ENCODE measurements at places on chromosomes 1 and 21. TPM values are rescaled to one million over a fixed set of nuclear protein-coding genes. Genes with fewer than 3 reads are reported as not detected.

DNA sequence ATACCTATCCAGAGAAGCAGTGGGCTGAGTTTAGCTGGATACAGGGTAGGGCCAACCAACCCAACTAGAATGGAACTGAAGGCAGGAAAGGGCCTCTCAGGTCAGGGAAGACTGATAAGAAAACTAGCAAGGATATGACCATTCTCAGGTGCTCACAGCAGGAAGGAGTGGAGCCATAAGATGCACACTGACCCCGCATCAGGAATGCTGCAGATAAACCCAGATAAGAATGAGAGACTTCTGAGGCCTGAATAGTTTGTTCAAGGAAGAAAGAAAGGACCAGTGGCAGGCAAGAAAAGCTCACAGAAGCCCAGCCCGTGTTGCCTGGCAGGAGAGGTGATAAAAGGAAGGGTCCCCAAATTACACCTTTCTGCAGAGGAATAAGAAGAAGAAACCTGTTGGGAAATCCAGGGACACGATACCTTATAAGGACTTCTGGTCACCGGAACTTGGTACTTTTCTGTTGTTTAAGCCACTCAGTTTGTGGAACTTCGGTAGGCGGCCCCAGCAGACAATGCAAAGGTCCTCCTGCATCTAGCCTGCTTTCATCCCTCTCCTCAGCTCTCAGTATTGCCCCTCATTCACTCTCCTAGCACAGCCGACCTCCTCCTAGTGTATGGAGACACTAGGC is 58.9 kb downstream of the ATP1A1 start:
- no peak for DNase-seq

GRCh38 chr1:64608005-64608650 is 136.7 kb upstream of the RAVER2 start:
- peak; percentile 49 for DNase-seq

DNA sequence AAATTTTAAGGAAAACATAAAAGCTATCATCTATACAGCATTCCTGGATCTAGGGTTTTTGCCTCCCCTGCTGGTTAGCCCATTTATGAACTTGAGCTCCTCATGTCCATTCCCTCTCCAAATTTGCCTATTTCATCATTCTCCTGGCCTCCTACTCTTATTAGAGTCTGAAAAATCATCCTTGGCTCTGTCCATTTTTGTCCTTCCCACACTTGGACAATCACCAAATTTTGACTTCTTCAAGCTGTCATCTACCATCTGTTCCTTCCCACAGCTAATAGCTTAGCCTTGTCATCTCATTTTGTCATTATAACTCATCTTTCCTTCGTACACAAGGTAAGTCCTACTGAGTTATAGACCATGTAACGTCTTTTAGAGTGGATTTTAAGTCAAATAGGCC is 2.2 kb upstream of the HENMT1 start:
- no peak for DNase-seq

- no peak for DNase-seq
Measured at GRCh38 chr1:110348771-110349170, 9.6 kb downstream of the RBM15 start.

- no peak for DNase-seq
Measured at GRCh38 chr1:220019071-220019470, 27.2 kb downstream of the EPRS1 start.

GRCh38 chr1:224498574-224499170 is 64.1 kb upstream of the WDR26 start:
- peak; percentile 76 for DNase-seq

GRCh38 chr1:46630719-46631118 is 14.1 kb upstream of the MOB3C start:
- DNase-seq, result no peak

DNA sequence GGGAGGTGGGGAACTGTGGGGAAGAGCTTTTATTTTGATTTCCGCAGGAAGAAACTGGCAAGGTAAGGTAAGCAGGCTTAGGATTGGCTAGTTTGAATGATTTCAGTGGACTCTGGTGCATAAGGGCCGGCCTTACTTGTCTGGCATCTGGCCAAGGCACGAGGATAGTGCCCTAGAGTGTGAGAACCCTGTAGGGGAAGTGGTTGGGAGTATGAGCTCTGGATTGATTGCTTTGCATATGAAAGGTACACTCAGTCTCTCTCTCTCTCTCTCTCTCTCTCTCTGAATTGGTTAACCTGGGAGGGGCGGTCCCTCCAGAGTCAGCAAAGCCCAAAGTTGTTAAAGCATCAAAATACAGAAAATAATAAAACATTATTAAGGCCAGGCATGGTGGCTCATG is 463.0 kb downstream of the SIPA1L2 start:
- DNase-seq, result no peak

DNA sequence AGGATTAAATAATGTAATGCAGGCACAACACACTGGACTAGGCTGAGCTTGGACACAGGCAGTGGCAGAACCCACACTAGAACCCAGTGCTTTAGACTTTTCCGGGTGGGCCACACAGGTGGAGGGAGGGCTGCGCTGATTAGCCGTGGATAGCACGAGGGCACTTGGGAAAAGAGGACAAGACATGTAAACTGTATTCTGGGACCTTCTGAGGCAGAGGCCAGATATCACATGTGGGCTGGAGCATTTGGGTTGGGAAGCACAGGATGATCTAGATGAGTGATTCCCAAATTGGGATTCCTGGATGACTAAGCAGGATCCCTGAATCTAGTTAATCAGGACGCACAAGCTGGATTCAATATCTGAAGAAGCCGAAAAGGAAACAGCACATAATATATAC is 20.3 kb upstream of the A3GALT2 start:
- DNase-seq, result no peak

GRCh38 chr21:40622531-40622930 is 224.4 kb downstream of the DSCAM start:
- no peak for DNase-seq

DNA sequence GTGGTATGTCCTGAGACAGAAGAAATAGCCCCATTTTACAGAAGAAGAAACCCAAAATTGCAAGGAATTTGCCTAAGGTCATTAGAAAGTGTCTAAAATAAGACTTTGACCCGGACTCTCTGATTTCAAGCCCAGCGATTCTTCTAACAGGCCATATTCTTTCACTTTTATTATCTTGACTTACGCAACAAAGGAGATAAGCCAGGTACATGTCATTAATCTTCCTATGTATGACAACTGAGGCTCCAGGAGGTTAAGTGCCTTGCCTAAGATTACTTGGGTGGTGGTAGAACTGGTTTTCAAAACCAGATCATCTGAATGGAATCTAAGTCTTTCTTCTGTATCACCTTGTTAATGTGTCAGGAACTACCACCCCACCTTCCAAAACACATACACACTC is 124.3 kb downstream of the PBX1 start:
- no peak for DNase-seq

DNA sequence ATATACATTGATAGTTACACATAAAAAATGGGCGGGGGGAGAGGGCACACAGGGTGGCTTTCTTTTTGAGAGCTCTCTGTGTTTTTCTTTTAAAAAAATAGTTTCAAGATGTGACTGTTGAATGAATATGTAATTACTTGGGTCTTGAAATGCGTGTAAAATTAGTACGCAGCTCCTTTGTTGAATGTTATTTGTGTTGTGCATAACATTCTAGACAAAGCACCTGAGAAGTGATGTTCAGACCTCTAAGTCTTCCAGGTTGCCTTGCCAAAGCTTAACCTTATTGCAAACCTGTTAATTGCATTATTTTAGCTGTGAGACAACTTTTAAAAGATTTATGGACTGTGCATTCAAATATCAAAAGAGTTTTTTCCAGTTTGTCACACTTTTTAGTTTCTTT is 5.4 kb downstream of the PBX1 start:
- DNase-seq, result no peak

DNA sequence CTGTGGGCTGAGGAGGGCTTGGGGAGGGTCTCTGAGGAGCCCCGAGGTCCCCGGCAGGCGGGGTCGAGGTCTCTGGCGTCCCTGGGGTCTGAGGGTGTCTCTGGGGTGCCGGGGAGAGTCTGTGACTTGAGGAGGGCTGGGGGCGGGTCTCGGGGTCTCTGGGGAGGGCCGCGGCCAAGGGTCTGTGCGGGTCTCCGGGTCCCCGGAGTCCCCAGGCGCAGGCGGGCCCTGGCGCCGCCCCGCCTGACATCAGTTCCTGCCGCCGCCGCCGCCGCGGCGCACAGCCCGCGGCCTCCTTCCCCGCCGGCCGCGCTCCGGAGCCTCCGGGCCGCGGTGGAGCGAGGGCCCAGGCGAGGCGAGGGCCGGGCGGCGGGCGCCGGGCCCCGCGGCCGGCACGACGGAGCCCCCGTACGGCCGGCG is at the start of gene PLEKHM2:
PLEKHM2 (plus strand) TSS at position 279 of the 420 bp plus-strand sequence. CDS start 239 bp downstream, outside the sequence.
- DNase-seq, result peak; percentile 35

GRCh38 chr1:204409836-204410687 is 1.6 kb downstream of the PPP1R15B start:
- DNase-seq, result no peak

DNA sequence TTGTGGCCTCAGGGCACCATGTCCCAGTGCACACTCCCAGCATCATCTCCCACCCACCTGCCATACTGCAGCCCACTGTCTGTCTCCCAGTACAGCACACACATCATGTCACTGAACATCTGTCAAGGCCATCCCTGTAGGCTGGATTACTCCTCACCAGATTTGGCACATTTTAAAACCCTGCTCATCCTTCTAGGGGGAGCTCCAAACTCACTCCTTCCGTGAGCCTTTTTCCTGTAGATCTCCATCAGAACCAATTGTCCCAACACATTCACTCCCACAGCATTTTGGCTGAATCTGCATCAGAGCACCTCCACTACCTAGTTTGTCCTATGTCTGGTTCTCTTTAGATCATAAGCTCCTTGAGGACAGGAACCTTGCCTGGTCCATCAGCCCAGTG is 58.6 kb upstream of the GRIK3 start:
- no peak for DNase-seq

GRCh38 chr1:225694151-225694603 is 41.3 kb upstream of the ENAH start:
- peak; percentile 56 for DNase-seq

- no peak for DNase-seq
Measured at GRCh38 chr1:188715566-188715965, 1762.1 kb downstream of the BRINP3 start.

DNA sequence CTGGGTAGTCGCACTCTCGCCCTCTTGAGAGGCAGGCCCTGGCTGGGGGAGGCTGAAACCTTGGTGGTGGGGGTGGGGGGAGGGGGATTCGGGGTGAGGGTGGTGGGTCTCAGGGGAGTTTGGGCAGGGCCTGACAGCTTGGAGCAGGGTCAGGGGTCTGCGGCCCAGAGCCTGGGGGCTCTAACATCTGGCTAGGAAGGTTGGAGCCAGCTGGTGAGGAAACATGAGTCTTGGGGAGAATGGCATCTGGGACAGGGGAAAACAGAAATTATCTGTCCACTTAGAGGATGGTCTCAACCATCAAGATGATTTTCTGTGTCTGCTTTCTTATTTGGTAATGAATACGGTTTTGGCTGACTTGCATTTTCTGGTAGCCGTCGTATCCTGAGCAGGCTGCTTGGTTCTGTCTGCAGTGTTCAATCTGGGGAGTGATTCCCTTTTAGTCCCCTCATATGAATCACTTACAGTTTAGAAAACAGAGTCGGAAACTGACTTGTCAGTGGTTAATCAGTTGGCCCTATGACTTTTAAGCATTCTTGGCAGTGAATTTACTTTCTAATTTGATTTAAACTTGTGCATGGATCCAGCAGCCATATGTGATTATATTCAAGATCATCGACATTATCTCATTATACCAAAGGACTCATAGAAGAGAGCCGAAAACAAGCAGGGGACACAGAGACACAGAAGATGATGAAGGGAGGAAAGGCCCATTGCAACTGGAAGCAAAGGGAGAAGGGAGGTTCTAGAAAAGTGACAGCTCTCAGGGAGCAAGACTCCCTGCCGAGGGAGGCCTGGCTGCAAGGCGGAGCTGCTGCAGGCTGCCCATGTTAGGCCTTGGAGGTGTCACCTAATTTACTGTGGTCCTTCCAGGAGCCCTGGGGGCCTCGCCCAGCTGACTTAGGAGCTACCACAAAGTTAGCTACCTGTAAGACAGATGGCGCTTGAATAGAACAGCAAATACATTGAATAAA is 237.6 kb downstream of the SDCCAG8 start:
- peak; percentile 61 for DNase-seq

DNA sequence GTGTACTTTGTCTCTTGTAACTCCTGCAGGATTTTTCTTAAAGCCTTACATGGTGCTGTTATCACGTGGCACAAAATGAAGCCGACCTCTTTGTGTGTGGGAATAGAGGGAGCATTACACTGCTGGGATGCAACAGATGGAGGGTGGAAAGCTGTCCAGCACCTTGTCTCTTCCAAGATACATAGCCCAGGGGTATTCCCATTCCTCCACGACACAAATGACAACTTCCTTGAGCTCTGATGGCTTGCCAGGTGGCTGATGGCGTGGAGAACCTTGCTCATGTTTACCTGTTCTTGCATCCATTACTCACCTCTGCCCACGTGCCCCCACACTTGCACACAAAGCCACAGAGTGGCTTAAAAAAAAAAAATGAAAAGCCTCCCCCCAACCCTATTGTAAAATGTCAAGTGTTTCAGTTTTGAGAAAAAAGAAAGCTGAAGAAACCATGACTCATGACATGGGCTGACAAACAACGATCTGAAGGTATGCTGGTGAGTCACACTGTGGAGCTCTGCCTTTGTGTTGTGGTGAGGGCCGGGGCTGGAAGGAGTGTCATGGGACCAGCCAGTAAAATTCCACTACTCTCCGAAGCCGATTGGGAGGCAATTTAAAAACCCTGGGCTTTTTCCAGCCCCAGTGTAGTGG is 32.0 kb upstream of the ATP5PO start:
- peak; percentile 98 for DNase-seq

GRCh38 chr1:98133131-98133530 is 212.3 kb upstream of the DPYD start:
- no peak for DNase-seq

DNA sequence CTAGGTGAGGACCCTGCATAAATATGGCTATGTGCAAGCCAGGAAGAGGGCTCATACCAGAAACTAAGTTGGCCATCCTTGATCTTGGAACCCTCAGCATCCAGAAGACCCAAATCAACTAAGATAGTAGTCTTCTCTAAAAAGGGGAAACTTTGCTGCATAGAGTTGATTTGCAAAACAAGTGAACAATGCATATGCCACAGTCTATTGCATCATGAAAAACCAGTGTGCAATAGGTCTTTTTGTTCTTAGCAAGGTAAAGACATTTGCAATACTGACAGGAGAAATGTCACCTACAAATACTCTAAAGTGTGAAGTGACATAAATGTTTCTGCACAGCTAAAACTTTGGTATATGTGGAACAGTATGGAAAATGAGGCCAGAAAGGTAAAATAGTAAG is 2.0 kb upstream of the IFI16 start:
- DNase-seq, result no peak

Gene S100B
- total RNA-seq, result not detected

Gene TNFSF4
- total RNA-seq, result 19.7 TPM

Gene CLDN14
- total RNA-seq, result not detected

Gene TMEM201
- total RNA-seq, result 1.3 TPM

Gene RHEX
- total RNA-seq, result not detected

Gene ZBTB18
- 16.0 TPM for total RNA-seq

Gene ATP1A4
- total RNA-seq, result not detected

Gene CFAP107
- not detected for total RNA-seq

Gene RNF186
- not detected for total RNA-seq

Gene UBIAD1
- 6.3 TPM for total RNA-seq

Gene SEMA4A
- total RNA-seq, result 0.28 TPM

Gene XKR8
- total RNA-seq, result 1.1 TPM

Measured in IMR-90 (cell line).